HT-29 (cell line): ENCODE measurements at places on chromosomes 13 and 19.

DNA sequence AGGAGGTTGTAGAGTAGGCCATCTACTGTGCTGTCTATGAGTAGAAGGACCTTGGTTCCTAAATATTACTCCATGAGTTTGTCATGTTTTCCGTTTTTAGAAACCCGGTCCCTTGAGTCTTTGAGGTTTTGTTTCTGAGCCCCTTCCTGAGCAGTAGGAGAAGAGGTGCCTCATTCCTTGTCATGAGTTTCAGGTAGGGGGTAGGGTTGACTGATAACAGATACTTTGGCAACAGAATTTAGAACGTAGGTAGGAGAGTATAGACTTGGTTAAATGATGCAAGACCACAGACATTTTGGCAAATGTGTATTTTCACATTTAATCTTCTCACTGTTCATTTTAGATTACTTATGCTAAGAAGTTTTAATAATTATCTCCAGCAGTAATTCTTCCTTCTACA lies 24.6 kb downstream of the LMO7 start:
- no peak for DNase-seq

DNA sequence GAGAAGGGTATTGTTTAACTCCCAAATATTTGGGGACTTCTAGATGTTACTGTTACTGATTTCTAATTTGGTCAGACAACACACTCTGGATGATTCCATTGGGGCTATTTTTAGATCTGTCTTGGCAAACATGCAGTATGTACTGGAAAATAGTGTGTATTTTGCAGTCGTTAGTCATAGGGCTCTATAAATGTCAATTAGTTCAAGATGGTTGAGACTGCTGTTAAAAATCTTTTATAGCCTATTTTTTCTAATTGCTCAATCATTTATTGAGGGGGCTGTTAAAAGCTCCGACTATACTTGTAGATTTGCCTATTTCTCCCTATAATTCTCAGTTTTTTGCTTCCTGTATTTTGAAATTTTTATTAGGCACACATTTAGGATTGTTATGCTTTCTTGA lies 31.4 kb downstream of the PPP5C start:
- no peak for DNase-seq

DNA sequence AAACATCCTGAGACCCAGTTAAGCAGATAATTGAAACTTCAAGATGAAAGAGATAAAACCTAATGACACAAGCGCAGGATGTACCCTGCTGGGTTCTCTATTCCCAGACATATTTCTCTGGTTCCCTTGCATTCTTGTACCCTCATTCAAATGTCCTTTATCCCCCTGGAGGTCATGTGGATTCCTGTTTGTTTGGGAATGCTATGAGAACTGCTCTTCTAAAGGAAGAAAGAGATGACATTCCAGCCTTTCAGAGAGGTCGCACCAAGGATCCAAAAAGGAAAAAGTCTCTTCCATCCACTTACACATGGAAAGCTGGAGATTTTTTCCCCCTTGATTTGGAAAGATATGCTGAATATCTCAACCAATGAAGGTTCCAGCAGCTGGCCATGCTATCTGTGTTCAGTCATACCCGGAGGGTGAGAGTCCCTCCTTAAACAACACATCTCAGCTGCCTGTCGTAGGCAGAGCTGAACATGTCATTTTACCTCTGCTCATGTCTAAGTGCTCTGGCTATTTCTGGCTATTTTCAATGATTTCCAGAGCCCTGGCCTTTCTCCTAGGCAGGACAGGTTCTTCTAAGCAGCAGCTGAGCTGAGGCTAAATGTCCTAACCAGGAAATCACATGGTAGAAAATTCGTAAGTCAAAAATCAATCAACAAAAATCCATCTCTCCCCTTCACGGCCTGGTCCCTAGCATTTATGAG lies 52.5 kb downstream of the C13orf42 start:
- no peak for DNase-seq

DNA sequence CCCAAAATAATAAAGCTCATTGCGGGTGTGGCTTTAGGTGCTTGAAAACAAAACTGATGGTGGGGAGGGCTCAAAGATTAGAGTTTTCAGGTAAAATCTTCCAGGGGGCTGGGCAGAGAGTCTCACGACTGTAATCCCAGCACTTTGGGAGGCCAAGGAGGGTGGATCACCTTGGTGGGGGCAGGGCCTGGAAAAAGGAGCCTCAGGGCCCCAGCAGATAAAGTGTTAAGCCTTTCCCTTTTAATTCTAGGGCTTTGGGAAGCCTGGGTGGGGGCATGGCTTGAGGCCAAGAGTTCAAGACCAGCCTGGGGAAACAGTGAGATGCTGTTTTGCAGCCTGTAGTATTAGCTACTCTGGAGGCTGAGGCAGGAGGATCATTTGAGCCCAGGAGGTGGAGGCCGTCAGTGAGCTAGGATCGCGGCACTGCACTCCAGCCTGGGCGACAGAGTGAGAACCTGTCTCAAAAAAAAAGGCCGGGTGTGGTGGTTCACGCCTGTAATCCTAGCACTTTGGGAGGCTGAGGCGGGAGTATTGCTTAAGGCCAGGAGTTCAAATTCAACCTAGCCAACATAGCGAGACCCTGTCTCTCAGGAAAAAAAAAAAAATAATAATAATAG lies 1.7 kb downstream of the IRGQ start:
- no peak for DNase-seq

DNA sequence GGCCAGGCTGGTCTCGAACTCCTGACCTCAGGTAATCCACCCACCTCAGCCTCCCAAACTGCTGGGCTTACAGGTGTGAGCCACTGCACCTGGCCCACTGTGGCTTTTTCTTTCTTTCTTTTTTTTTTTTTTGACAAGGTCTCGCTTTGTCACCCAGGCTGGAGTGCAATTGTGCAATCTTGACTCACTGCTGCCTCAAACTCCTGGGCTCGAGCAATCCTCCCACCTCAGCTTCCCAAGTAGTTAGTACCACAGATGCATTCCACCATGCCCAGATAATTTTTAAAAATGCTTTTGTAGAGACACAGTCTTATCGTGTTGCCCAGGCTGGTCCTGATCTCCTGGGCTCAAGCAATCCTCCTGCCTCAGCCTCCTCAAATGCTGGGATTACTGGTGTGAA lies 12.1 kb upstream of the FCGBP start:
- no peak for DNase-seq
